ENCODE measurements at places on chromosomes 13 and 19. TPM values are rescaled to one million over a fixed set of nuclear protein-coding genes. Genes with fewer than 3 reads are reported as not detected.

RB1 gene
- 32.7 TPM for total RNA-seq

ZNF416 gene
- 9.3 TPM for total RNA-seq

- DNase-seq = peak; percentile 54
Observed at GRCh38 chr19:45492627-45493470, 4.0 kb downstream of the RTN2 start.

DNA sequence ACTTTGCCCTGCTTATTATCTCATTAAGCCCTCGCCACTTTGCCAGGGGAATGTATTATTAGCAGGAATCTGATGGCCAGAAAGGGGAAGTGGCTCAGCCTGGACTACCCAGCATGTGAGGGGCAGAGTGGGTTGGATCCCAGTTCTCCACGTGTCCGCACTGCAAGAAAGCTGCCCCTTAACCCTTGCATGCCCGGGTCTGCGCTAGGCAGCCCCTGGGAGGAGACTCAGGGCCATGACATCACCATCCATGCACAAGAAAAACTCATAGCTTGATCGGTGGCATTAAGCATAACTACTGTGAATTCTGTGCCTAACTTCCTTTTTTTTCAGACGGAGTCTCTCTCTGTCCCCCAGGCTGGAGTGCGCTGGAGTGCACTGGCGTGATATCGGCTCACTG lies 8.9 kb downstream of the CACNG8 start:
- DNase-seq = no peak

DNA sequence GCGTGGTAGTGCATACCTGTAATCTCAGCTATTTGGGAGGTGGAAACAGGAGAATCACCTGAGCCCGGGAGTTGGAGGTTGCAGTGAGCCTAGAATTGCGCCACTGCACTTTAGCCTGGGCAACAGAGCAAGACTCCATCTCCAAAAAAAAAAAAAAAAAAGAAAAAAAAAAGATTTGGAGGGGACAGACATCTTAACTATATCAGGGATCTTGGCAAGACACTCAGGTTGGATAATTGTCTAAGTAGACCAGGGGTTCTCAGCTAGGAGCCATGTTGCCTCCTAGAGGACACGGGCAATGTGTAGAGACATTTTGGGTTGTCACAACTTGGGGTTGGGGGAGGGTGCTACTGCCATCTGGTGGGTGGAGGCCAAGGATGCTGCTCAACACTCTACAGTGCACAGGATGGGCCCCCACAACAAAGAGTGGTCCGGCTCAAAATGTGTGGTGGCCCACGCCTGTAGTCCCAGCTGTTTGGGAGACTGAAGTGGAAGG lies 1.9 kb upstream of the ZNF580 start:
- DNase-seq = no peak

DNA sequence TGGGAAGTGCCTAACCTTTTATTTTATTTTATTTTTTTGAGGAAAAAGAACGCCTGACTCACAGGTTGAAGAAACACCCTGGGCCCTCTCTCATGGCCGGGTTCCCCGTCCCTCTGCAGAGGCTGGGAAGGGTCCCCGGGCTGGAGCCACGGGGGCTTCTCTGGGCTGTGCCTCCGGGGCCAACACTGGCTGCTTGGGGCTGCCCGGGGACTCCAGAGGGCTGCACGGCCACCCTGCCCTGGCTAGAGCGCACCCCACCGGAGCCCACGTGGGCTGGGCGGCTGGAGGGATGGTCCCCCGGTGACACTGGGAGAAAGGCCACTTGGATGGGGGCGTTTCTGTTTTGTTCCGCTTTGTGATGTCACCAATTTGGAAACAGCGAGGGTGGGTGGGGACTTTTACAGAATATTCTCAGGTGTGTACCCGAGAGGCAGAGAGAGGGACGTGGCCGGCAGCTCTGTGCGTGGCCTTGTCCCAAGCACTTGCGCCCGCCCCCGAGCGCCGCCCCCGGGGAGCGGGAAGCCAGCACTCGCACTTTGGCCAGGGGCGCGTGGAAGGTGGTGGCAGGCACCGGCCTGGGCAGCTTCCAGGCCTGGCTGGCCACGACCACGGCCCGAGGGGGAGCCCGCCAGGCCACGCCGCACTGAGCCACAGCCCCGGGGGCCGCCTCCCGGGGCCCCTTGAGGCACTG lies 13.9 kb upstream of the GNA15 start:
- DNase-seq = no peak
